ENCODE measurements at places on chromosomes 3 and 15. TPM values are rescaled to one million over a fixed set of nuclear protein-coding genes. Genes with fewer than 3 reads are reported as not detected.

Gene ERC2
- not detected for total RNA-seq

Gene SLC12A1
- total RNA-seq: not detected

Gene HACL1
- total RNA-seq: 18.3 TPM

Gene DHFR2
- 1.4 TPM for total RNA-seq

Gene CHRFAM7A
- total RNA-seq: not detected

Gene NRG4
- not detected for total RNA-seq

Gene PRKCD
- 4.7 TPM for total RNA-seq

Data from tracheal epithelial cell (primary cell).